ENCODE measurements at places on chromosomes 1 and 21. TPM values are rescaled to one million over a fixed set of nuclear protein-coding genes. Genes with fewer than 3 reads are reported as not detected.

FCMR gene
- total RNA-seq = 1.8 TPM

- DNase-seq = no peak
Measured at GRCh38 chr1:10737651-10738050, 58.8 kb downstream of the CASZ1 start.

- DNase-seq = no peak
Measured at GRCh38 chr1:213723187-213723586, 264.6 kb upstream of the PROX1 start.

GRCh38 chr1:169133228-169133576, 26.7 kb downstream of the ATP1B1 start:
- no peak for DNase-seq

DNA sequence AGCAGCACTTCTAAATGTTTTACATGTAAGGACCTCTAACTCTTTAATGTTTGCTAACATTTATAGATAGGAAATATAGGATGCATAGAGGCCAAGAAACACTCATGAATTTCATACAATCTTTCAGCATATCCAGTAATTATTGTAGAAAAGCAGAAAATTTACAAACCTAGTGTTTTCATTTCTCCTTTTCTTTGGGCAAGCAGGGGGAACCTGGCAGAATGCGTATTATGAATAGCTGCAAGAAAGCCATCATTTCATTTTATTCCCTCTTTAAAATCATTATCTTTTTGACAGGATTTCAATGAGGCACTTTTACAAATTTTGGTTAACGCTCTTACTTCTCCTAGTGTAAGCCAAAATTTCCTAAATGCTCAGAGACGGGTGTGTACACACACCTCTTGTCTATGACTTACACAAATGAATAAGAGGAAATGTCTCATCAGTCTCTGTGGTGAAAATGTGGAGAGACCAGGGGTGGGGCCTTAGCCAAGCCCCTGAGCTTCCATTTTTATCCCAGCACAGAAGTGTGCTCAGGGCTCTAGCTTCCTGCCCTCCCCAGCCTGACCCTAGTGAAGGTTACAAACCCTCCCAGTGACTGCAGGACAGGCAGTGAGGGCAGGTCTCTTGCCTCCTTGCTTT, 91.6 kb downstream of the LRRC8C start:
- no peak for DNase-seq

- peak; percentile 16 for DNase-seq
Measured at GRCh38 chr1:58047265-58047858, 499.2 kb downstream of the OMA1 start.

DNA sequence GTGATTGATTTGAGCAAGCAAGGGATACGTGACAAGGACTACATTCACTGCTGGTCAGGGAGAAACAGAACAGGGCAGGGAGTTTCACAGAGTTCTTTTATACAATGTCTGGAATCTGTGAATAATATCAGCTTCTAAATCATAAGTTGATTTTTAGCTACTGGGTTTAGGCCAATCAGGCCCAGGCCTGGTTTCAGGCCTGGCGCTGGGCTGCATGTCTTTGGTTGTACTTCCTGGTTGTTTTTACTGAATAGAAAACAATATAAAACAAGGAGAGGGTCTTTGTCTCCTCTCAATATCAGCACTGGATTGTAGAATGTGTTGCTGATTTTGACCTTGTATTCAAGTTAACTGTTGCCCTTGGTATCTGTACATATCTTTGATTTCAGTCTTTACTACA, 865 bp upstream of the AMY2A start:
- peak; percentile 38 for DNase-seq

- DNase-seq = no peak
Measured at GRCh38 chr1:178953538-178954324, 72.0 kb upstream of the FAM20B start.

XCL2 gene
- 0.52 TPM for total RNA-seq

CYP4X1 gene
- 1.7 TPM for total RNA-seq

LORICRIN gene
- total RNA-seq = not detected

LELP1 gene
- not detected for total RNA-seq

DNA sequence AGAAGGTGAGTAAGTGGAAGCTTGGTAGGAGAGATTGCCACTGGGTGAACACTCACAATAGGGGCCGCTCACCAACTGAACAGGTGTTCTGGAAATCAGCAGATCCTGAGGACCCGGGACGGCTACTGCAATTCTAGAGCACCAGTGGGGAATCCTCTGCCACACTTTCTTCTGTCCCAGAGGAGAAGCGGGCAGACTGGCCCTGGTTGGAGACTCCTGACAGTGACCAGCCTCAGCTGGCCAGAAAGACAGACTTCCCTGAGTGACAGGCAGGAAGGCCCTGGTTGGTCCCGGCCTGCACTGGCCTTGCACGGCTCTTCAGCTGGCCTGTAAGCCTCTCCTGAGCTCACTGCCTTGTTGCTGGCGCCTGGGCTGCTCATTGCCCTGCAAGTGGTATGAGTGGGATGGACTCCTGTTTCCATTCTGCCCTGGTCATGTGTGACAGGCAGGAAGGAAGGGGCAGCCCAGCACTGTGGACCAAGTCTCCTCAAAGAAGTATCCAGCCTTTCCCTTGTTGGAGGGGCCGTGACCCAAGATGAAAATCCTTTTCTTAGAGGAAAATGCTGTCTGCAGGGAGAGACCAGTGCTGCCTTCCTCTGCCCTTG, 34.5 kb downstream of the MAN1C1 start:
- no peak for DNase-seq

DNA sequence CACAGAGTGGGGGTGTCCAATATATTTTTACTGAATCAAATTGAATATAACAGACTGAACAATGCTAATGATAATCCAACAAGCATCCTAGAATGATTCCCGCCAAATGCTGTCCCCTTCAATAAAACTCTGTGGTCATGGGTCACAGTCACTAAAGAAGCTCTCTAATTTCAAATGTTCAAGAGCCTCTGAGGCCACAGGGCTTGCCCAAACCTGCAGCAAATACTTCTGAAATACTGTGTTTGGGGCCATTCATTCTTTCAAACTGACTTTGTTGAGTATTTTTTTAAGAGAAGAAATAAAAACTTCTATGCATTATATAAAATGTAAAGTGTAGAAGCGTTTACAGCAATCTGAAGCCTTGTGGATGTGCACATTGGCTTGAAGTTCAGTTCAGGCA, 7.6 kb upstream of the BEND5 start:
- DNase-seq = no peak

GRCh38 chr1:53572065-53572814, 113.0 kb downstream of the DMRTB1 start:
- DNase-seq = no peak

- DNase-seq = no peak
Measured at GRCh38 chr1:18951416-18951815, 5.1 kb downstream of the IFFO2 start.

- no peak for DNase-seq
Measured at GRCh38 chr1:116722016-116722838, 32.0 kb upstream of the CD2 start.

DNA sequence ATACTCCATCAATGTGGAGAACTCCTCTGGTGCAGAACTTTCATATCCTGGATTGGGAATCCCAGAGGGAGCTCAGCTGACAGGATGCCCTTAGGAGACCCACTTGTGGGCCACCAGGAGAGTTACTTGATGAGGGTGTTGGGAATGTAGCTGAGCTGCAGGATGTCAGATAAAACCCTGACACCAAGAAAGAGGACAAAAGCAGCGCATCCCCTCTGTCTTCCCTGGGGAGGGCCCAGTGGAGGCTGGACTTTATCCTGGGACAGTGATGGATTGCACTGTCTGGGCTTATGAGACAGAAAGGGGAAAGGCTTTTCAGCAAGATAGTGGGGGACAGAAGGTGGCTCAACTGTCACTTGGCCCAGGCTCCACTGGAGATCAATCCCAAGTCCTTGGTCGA, 88.1 kb upstream of the BCAR3 start:
- no peak for DNase-seq

- DNase-seq = no peak
Measured at GRCh38 chr1:223765036-223765718, 52.8 kb downstream of the CAPN2 start.

Data from pancreas (tissue), 10 donors.